A549 treated with Hydrocortisone at 1 μM for 4 hours (cell line): ENCODE measurements at places on chromosomes 6 and 20. TPM values are rescaled to one million over a fixed set of nuclear protein-coding genes. Genes with fewer than 3 reads are reported as not detected.

Gene TRIM10
- total RNA-seq: not detected in 5 replicates

Gene BPI
- total RNA-seq: not detected in 5 replicates

Gene PAK5
- total RNA-seq: not detected in 5 replicates

Gene MLN
- not detected in 5 replicates for total RNA-seq

Gene TFAP2A
- 9.1 to 10.4 TPM (median 9.5 TPM) in 5 replicates for total RNA-seq

Gene MUC22
- total RNA-seq: 0.01 to 0.03 TPM (median 0.02 TPM) in 4 of 5 replicates, not detected in the other
